ENCODE measurements at places on chromosomes 4 and X.

DNA sequence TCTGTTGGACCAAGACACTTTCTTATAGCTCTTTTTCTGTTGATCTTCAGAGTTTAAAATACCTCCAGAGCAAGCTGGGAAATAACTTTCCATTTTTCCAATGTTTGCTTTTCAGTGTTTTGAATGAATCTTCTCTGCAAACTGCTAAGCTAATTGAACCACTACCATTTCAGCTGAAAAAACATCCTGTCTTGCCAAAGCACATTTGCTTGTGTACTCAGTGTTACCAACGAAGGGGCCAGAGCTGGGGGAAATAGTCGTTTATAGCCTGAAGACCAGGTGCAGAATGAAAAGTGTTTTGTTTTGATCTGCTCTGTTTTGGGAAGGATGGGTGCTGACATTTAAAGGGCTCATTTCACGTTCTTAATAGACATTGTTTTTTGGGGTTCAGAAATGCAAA lies 88.4 kb upstream of the CLNK start:
- no peak for DNase-seq

DNA sequence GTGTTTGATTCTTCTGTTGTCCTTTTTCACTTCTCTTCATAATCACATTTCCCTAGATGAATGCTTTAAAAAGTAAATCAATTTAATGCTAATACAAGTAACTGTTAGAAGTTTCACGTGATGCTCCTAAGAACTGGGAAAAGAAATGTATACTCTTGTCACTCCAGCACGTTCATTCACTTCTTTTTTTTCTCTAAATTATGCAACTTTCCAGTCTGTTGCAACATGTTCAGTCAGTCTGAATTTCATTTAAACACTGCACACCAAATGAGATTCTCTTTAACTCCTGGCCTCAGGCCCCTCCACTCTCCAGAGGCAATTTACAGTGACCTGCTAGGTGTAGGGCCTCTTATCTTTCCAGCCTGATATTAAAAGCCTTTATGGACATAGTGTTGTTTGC lies 321.9 kb downstream of the HS3ST1 start:
- DNase-seq = no peak

- DNase-seq = no peak
These were observed 292.8 kb upstream of the ARSJ start for GRCh38 chr4:114272226-114272625.

GRCh38 chrX:34584781-34585180 lies 72.3 kb downstream of the TMEM47 start:
- no peak for DNase-seq

DNA sequence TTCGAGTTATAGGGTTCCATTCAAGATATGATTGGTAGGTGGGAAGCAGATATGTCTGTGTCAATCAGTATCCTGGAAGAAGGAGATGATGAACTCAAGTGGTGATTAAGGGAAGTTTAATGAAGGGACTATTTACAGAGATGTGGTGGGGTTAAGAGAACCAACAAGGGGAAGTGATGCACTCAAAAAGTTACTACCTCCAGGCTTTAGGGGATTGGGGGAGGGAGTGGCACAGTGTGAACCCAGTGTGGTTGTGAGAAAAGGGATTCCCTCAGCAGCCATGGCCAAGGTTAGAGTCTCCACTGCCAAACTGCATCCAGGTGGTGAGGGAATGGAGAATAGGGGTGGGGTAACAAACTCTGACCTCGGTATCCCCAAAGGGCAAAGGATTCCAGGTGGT lies 27.9 kb downstream of the PKD2 start:
- DNase-seq = no peak

DNA sequence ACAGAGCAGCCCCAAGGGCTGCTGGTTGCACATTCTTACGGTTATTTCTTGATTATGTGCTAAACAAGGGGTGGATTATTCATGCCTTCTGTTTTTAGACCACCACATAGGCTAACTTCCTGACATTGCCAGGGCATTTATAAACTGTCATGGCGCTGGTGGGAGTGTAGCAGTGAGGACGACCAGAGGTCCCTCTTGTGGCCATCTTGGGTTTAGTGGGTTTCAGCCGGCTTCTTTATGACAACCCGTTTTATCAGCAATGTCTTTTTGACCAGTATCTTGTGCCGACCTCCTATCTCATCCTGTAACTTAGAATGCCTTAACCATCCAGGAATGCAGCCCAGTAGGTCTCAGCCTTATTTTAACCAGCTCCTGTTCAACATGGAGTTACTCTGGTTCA lies 212.4 kb upstream of the GRID2 start:
- DNase-seq = no peak

- no peak for DNase-seq
These were observed 18.0 kb downstream of the SPINK2 start for GRCh38 chr4:56803471-56803870.

GRCh38 chr4:127400276-127400675 lies 232.5 kb upstream of the INTU start:
- DNase-seq = no peak

GRCh38 chrX:857376-857775 lies 226.8 kb downstream of the SHOX start:
- DNase-seq = no peak

DNA sequence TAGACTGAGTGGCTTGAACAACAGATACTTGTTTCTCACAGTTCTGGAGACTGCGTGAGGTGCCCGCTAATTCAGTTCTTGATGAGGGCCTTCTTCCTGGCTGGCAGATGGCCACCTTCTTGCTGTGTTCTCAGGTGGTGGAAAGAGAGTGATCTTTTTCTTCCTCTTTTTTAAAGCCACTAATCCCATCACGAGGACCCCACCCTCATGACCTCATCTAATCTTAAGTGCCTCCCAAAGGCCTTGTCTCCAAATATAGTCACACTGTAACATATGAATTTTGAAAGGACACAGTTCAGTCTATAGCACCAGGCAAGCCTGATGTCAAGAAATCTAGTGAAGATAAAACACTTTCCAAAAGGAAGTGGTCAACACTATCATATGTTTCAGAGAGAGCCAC lies 12.4 kb downstream of the VAMP7 start:
- DNase-seq = no peak

DNA sequence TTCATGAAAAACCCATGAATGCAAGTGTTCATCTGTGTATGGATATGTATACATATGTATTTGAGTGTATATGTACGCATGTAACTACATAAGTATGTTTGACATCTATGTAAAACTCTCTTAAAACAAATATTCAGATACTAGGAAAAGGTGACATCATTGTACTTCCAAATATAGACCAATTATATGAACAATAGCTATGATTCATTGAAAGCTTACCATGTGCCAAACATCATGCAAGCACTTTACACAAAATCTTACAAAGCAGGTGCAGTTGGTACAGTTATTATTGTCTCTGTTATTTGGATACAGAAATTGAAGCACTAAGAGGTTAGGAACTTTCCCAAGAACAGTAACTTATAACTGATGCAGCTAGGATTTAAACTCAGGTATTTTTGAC lies 21.4 kb downstream of the MAGEB17 start:
- no peak for DNase-seq

- no peak for DNase-seq
These were observed 136.4 kb upstream of the FGF13 start for GRCh38 chrX:138847930-138848329.

DNA sequence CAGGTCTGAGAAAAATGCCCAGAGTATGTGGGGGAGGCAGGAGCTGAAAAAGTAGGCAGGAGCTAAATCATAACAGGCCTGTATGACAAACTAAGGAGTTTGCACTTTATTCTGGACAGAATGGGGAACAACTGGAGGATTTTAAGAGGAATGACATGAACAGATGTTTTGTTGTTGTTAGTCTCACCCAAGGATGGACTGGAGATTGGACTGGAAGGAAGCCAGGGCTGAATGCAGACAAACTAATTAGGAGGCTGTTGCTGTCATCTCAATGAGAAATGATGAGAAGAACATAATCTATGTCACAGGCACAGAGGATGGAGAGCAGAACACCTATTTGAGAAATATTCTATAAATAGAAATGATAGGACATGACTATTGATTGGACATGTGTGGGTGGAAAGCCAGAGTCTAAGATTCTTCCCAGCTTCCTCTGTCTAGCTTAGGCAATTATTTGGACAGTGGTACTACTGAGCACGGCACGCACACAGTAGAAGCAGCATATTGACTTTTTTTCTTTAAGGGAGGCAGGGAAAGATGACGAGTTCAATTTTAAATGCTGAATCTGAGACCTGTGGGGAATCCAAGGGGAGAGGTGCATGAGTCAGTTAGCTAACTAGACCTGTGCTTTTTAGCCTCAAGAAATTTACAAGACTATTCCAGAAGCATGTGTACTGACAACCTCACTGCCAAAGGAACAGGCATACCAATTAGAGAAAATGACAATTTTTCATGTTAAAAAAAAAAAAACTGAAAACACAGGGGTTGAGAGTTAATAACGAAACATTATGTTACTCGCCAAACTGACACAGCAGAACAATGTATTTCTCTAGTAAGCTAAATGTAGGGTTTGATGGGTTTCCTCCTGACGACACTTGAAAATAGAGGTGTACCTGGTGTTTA lies 963 bp upstream of the USO1 start:
- DNase-seq = no peak

GRCh38 chr4:119087121-119087520 lies 48.5 kb upstream of the MYOZ2 start:
- DNase-seq = no peak

- DNase-seq = no peak
These were observed 15.3 kb downstream of the SEPSECS start for GRCh38 chr4:25144870-25145481.

- DNase-seq = no peak
These were observed 705 bp downstream of the RPS6KA3 start for GRCh38 chrX:20265726-20266681.

GRCh38 chr4:155612074-155612473 lies 54.6 kb upstream of the GUCY1A1 start:
- DNase-seq = no peak

- no peak for DNase-seq
These were observed 6.7 kb downstream of the RAB9A start for GRCh38 chrX:13695601-13696115.
